Renal cortical epithelial cell (primary cell): ENCODE measurements at places on chromosomes 6 and 20. TPM values are rescaled to one million over a fixed set of nuclear protein-coding genes. Genes with fewer than 3 reads are reported as not detected.

The ARMH2 gene
- not detected in 2 replicates for total RNA-seq

- DNase-seq: no peak
These were observed 1.5 kb upstream of the PYGB start for GRCh38 chr20:25246182-25246999.

The LY6G6C gene
- total RNA-seq: not detected in 2 replicates

GRCh38 chr6:113397236-113397635 is 459.9 kb upstream of the MARCKS start:
- no peak for DNase-seq

DNA sequence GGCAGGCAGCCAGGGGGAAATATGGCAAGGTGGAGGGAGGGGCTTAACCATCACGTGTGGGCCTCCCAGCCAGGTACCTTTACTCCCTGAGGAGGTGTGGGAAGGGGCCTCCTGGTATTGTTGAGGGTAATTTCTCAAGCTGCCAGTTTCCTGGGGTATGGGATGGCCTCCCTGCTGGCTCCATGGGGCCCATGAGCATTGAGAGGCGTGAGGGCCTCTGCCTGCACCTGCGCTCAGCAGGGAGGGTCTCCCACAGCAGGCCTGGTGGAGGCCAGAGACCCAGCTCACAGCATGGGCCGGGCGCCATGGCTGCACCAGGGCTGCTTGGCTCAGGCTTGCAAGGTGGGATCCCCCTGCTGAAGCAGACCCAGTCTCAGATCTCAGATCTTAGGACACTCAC is 113.0 kb downstream of the GRM4 start:
- DNase-seq: no peak

The RAB44 gene
- not detected in 2 replicates for total RNA-seq

The HLA-DQA1 gene
- 1.9 TPM in 1 of 2 replicates, not detected in the other for total RNA-seq

DNA sequence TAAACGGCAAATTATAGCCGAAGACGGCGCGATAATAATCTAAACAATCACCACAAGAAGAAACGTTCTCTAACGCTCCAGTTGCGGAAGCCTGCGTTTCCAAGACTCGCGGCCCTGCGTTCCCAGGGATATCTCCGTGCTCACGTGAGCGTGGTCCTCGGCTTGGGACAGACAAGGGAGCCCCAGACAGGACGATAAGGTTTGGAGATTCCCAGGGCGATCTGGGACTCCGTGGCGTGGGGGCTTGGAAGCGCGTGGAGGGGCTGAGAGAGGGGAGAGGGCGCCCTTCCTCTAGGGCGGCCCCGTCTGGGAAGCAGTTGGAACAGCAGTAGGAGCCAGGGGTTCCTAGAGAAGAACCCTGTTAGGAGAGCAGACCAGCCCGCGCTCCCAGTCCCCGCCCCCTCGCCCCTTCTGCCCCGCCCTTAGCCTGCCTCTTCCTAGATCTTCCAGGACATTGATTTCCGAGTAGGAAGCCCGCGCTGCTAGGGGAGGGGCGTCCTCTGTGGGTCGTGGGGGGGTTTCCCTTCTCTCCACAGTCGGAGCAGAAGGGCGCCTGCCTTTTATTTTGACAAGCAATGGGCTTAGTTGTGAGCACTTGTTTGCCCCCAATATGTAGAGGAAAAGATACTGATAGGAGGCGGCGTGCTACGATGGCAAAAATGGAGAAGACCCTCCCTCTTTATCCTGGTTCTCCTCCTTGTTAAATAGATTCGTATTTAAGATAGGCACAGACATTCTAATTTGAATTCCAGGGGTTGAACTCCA is 10.6 kb downstream of the NRN1 start:
- no peak for DNase-seq

GRCh38 chr6:43741829-43742228 is 28.2 kb upstream of the VEGFA start:
- DNase-seq: no peak

DNA sequence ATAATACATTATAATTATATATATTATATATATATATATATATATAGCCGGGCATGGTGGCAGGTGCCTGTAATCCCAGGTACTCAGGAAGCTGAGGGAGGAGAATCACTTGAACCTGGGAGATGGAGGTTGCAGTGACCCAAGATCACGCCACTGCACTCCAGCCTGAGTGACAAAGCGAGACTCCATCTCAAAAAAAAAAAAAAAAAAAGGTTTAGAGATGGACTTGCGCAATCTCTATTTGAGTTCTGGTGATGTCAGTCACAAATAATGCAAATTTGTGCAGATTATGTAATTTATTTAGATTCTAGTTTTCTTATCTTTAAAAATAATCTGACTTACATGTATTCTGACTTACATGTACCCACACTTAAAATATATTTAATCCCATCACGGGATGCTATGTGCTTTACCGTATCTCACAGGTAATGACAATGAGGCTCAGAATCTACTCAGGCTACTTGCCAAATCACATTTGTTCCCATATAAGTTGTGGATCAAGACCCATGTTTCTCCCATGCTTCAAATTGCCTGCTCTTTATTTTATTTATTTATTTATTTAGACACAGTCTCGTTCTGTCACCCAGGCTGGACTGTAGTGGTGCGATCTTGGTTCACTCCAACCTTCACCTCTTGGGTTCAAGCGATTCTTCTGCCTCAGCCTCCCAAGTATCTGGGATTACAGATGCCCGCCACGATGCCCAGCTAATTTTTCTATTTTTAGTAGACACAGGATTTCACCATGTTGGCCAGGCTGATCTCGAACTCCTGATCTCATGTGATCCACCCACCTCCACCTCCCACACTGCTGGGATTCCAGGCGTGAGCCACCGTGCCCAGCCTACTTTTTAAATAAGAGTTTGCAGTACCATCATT is 7.6 kb upstream of the UST start:
- no peak for DNase-seq

- peak; percentile 11 for DNase-seq
These were observed 8.9 kb upstream of the TAAR5 start for GRCh38 chr6:132598473-132598872.

The C20orf204 gene
- 0.45 TPM in 1 of 2 replicates, not detected in the other for total RNA-seq

GRCh38 chr20:22404419-22405170 is 179.8 kb downstream of the FOXA2 start:
- DNase-seq: peak; percentile 59

DNA sequence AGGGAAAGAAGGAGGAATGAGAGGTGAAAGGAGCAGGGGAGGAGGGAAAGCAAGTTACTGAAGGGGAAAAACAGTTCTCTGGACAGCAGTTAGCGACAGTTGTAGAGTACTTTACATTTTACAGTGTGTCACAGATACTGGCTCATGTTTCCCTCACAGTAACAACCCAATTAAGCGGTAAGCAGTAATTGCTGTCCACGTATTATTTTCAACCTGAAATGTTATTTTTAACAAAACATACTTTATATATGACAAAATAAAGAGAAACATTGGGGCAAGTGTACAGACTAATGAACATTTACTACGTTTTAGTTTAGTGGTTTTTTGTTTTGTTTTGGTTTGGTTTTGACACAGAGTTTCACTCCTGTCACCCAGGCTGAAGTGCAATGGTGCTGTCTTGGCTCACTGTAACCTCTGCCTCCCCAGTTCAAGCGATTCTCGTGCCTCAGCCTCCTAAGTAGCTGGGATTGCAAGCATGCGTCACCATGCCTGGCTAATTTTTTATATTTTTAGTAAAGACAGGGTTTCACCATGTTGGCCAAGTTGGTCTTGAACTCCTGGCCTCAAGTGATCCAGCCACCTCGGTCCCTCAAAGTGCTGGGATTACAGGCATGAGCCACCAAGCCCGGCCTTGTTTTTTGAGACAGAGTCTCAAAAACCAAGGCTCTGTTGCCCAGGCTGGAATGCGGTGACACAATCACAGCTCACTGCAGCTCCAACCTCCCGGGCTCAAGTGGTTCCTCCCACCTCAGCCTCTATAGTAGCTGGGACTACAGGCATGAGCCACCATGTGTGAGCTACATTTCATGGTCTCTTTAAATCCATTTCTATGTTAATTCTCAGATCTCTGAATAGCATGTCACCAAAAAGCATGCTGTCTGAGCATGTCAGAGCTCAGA is 22.6 kb upstream of the BTN3A2 start:
- no peak for DNase-seq

DNA sequence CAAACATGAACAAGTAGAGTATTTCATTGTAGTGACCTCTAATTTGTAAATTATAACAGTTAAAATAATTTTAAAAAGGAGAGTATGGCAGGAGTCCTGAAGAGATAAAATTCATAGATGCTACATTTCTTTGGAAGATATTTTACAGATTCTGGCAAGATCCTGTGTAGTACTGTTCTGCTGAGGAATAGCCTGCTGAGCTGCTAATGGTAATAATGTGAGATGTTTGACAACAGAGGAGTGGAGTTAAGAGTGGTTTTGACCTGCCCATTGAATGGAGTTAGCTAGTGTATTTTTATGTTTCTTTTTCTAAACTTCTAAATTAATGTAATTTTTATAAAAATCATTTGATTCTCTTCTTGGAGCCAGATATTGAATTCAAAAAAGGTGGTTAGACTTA is 11.8 kb downstream of the CLVS2 start:
- DNase-seq: no peak

GRCh38 chr20:33079259-33079658 is at the start of gene BPIFB4:
Gene BPIFB4 (plus strand): TSS chr20:33079643. CDS start chr20:33081527, 1,884 bp downstream.
- no peak for DNase-seq

DNA sequence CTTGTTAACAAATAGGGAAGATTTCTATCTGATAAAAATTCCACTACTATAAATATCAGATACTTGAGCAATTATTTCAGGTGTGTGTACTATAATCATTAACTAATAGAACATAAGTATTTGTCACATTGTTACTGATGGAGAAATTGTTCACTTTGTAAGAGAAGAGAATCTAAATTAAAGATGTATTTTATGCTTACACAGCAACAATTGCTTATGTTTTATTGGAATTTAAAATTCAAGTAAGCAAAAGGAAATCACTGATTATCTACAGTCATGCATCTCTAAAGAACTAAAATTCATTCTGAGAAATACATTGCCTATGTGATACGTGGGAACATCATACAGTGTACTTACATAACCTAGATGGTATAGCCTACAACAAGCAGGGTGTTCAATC is 1590.8 kb downstream of the GRIK2 start:
- DNase-seq: no peak

GRCh38 chr6:31814677-31815024 is 432 bp downstream of the HSPA1L start:
- peak; percentile 99 for DNase-seq

DNA sequence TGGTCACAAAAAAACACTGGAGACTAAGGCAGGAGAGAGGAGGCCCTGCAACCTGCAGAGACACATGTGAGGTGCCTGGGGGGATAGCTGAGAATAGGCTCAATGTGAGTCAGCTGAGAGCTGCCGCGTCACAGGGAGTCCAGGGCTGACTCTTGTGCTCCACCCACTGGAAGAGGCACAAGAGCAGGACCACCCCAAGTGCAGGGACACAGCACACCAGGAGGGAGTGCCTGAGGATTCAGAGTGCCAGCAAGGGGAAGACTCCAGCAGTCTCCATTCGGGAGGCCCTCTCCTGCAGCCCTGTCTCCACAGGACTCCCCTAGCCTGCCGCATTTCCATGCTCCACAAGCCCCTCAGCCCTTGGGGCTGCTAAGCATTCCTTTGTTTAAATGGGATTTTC is 105.5 kb downstream of the HUS1B start:
- peak; percentile 12 for DNase-seq

- DNase-seq: no peak
These were observed 232.5 kb downstream of the PKHD1 start for GRCh38 chr6:51854876-51855275.
